Aorta (tissue), 5 donors: ENCODE measurements at places on chromosomes 4 and X. TPM values are rescaled to one million over a fixed set of nuclear protein-coding genes. Genes with fewer than 3 reads are reported as not detected.

Gene CTSO
- 20.0 TPM for total RNA-seq

Gene PQBP1
- 48.8 TPM for total RNA-seq

Gene FGB
- total RNA-seq, result not detected

Gene USP17L26
- total RNA-seq, result not detected

Gene NPFFR2
- not detected for total RNA-seq

Gene CNOT6L
- 56.2 TPM for total RNA-seq

Gene IBSP
- 2.6 TPM for total RNA-seq

Gene PABPC4L
- 3.0 TPM for total RNA-seq

Gene FHDC1
- 3.0 TPM for total RNA-seq

Gene ZNF185
- total RNA-seq, result 13.5 TPM

Gene LDB2
- 128 TPM for total RNA-seq

GRCh38 chr4:170088716-170089115 is 1.0 kb downstream of the AADAT start:
- DNase-seq, result no peak
- no peak overlapping the region for H3K27ac ChIP-seq
- H3K36me3 ChIP-seq, result no peaks in the 10 kb centered on the region
- no peaks in the 10 kb centered on the region for H3K27me3 ChIP-seq
- no peaks in the 10 kb centered on the region for H3K4me1 ChIP-seq

DNA sequence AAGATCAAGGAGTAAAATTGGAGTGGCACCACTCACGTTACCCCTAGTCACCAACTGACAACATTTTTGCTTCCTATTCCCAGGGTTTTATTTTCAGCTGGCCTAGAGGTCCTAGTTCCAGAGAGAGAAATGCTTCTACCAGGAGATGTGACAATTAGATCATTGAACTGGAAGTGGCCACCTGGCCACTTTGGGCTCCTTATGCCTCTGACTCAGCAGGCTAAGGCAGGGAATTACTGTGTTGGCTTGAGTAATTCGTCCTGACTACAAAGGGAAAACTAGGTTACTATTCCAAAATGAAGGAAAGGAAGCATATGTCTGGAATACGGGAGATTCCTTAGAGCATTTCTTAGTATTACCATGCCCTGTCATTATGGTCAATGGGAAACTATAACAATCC is 831.6 kb upstream of the NDST4 start:
- no peaks in the 10 kb centered on the region for H3K4me1 ChIP-seq
- H3K27me3 ChIP-seq, result no peaks in the 10 kb centered on the region
- no peak overlapping the region for H3K27ac ChIP-seq
- no peaks in the 10 kb centered on the region for H3K36me3 ChIP-seq
- DNase-seq, result no peak
- no peak overlapping the region for H3K4me3 ChIP-seq

GRCh38 chr4:76035799-76036380 is at the start of gene CXCL11:
TSS of gene CXCL11 (minus strand) at chr4:76036070. CDS start at chr4:76035987, 83 bp downstream.
- DNase-seq, result no peak
- H3K4me1 ChIP-seq, result no peaks in the 10 kb centered on the region
- no peak within 1 kb of the TSS for H3K27ac ChIP-seq
- no peaks in the 10 kb centered on the region for H3K27me3 ChIP-seq
- no peak within 1 kb of the TSS for H3K4me3 ChIP-seq

DNA sequence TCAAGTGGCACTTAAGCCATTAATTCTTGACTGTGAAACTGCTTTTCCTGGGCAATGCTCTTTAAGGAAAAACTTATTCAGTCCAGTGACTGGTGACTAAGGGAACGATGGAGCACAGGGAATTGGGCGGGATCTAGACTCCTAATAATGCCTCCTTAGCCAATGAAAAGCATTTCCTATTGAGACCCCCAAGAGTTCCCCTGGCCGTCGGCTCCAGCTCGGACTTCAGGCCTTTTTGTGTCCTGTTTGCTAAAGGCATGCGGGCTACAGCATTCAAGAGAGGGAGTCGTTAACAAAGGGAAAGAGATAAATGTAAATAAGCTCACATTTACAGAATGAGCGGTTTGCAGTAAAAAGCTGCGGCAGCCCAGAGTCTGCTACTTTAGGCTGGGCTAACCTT is at the start of gene LPAR4:
TSS of gene LPAR4 (plus strand) at position 232 of the 400 bp plus-strand sequence. CDS start 7,150 bp downstream, outside the sequence.
- no peaks in the 10 kb centered on the region for H3K27me3 ChIP-seq
- H3K4me1 ChIP-seq, result no peaks in the 10 kb centered on the region
- H3K4me3 ChIP-seq, result peak within 1 kb of the TSS; percentile 5
- no peak for DNase-seq

DNA sequence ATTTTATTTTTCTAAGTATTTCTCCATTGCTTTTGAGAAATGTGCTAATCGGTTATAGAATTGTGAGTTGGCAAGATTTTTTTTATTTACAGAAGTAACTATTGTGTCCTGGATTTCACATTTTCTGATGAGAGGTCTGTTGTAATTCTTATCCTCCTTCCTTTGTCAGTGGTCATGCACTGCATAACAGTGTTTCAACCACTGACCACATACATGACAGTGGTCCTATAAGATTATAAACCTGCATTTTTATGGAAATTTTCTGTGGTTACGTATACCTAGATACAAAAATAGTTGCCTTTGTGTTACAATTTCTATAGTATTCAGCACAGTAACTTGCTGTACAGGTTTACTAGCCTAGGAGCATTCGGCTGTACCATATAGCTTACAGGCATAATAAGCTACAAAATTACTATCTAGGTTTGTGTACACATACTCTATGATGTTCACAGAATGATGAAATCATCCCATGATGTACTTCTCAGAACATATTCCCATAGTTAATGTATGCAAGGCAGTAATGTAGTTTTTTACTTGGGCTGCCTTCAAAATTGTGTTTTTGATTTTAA is 47.8 kb downstream of the APELA start:
- H3K4me3 ChIP-seq, result no peak overlapping the region
- no peaks in the 10 kb centered on the region for H3K27me3 ChIP-seq
- H3K4me1 ChIP-seq, result no peaks in the 10 kb centered on the region
- DNase-seq, result no peak
- H3K27ac ChIP-seq, result no peak overlapping the region

GRCh38 chrX:38882894-38883626 is 81.8 kb downstream of the MID1IP1 start:
- H3K27ac ChIP-seq, result no peak overlapping the region
- H3K27me3 ChIP-seq, result no peaks in the 10 kb centered on the region
- H3K36me3 ChIP-seq, result no peaks in the 10 kb centered on the region
- no peak overlapping the region for H3K4me3 ChIP-seq

- no peak for DNase-seq
- H3K27me3 ChIP-seq, result no peaks in the 10 kb centered on the region
Observed at GRCh38 chrX:150934453-150934852, 36.0 kb upstream of the CD99L2 start.

- peak overlapping the region; percentile 86 for H3K4me3 ChIP-seq
- H3K27me3 ChIP-seq, result no peaks in the 10 kb centered on the region
- no peak for DNase-seq
- peaks cover 2% of the 10 kb centered on the region for H3K36me3 ChIP-seq
Observed at GRCh38 chr4:151099976-151100417, 569 bp downstream of the RPS3A start.

GRCh38 chr4:188002323-188002722 is 6.8 kb downstream of the ZFP42 start:
- H3K27me3 ChIP-seq, result no peaks in the 10 kb centered on the region
- no peak for DNase-seq
- H3K4me1 ChIP-seq, result no peaks in the 10 kb centered on the region
- no peak overlapping the region for H3K27ac ChIP-seq
- no peaks in the 10 kb centered on the region for H3K36me3 ChIP-seq
- H3K4me3 ChIP-seq, result no peak overlapping the region

DNA sequence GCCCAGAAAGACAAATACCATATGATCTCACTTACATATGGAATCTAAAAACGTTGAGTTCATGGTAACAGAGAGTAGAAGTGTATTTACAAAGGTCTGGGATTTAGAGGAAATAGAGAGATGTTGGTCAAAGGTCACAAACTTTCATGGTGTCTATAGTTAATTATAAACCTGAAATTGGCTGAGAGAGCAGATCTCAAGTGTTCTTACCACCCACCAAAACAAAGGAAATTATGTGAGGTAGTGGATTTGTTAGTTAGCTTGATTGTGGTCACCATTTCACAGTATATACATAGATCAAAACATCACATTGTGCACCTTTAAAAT is 186.8 kb downstream of the NWD2 start:
- H3K36me3 ChIP-seq, result no peaks in the 10 kb centered on the region
- DNase-seq, result no peak
- no peak overlapping the region for H3K4me3 ChIP-seq

DNA sequence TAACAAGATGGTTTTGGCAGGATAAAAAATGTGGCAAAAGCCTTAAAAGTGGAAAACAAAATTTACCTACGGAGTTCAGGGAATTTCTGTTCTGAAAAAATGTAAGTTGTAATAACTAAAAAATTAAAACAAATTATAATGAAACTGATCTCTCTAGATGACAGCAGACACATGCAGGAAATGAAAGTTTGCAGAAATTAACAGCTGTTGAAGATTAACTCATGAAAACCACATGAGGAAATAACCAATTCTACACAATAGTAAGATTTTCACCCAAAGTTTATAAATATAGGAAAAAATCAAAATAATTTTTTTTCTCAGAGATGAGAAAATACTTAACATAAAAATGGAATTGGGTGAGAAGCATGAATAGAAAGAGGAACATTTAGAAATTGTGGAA is 47.5 kb upstream of the UGT2B15 start:
- H3K27ac ChIP-seq, result no peak overlapping the region
- no peak for DNase-seq
- no peaks in the 10 kb centered on the region for H3K36me3 ChIP-seq
- no peaks in the 10 kb centered on the region for H3K4me1 ChIP-seq

- no peak overlapping the region for H3K4me3 ChIP-seq
- no peaks in the 10 kb centered on the region for H3K36me3 ChIP-seq
- no peak overlapping the region for H3K27ac ChIP-seq
- no peaks in the 10 kb centered on the region for H3K4me1 ChIP-seq
Observed at GRCh38 chr4:25089051-25089763, 58.5 kb upstream of the LGI2 start.

DNA sequence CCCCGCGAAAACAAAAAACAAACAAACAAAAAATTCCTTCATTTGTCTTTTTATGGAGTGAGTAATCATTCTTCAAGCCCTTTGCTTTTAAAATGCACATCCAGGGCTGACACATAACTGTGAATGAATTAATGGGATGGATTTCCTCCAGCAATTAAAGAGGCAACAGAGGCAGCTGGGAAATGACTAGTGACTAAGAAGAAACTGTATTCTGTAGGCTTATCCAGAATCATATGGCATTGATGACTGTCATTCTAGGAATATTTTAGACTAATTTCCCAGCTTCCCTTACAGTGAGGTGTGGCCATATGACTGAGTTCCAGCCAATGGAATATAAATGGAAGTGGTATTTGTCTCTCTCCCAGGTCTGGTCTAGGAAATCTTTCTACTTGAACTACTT is 46.8 kb upstream of the PDE5A start:
- H3K4me1 ChIP-seq, result peaks cover 2% of the 10 kb centered on the region
- H3K36me3 ChIP-seq, result no peaks in the 10 kb centered on the region
- H3K4me3 ChIP-seq, result no peak overlapping the region
- no peak overlapping the region for H3K27ac ChIP-seq

- no peak for DNase-seq
- no peak overlapping the region for H3K27ac ChIP-seq
- H3K36me3 ChIP-seq, result no peaks in the 10 kb centered on the region
Observed at GRCh38 chr4:55466001-55466400, 70.2 kb downstream of the TMEM165 start.

- no peak overlapping the region for H3K27ac ChIP-seq
- H3K4me3 ChIP-seq, result no peak overlapping the region
Observed at GRCh38 chr4:88753658-88754571, 56.3 kb upstream of the NAP1L5 start.

GRCh38 chr4:21856301-21856700 is 92.3 kb downstream of the KCNIP4 start:
- no peaks in the 10 kb centered on the region for H3K4me1 ChIP-seq
- no peak overlapping the region for H3K4me3 ChIP-seq
- H3K27me3 ChIP-seq, result no peaks in the 10 kb centered on the region
- no peaks in the 10 kb centered on the region for H3K36me3 ChIP-seq
- H3K27ac ChIP-seq, result no peak overlapping the region

- H3K27ac ChIP-seq, result no peak overlapping the region
- no peak for DNase-seq
- H3K4me3 ChIP-seq, result no peak overlapping the region
- no peaks in the 10 kb centered on the region for H3K27me3 ChIP-seq
- H3K4me1 ChIP-seq, result no peaks in the 10 kb centered on the region
Observed at GRCh38 chrX:13759152-13759718, 24.7 kb downstream of the OFD1 start.

DNA sequence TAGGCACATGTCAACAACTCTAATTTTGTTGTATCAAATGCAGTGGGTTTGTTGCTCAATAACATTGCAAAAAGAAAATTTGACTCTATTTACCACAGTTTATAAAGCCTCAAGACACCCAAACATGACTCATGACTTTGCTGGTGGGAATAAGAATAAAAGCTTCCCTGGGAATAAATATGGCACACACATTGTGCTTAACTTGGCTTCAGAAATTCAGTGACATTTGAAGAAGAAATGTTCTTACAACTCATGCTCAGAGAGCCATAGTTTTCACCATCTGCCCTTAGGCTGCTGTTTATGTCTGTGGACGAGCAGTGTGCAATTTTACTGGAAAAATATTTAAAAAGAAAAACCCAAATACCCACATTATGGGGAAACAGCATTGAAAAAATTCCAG is 60.9 kb downstream of the SPATA18 start:
- no peaks in the 10 kb centered on the region for H3K36me3 ChIP-seq
- no peaks in the 10 kb centered on the region for H3K4me1 ChIP-seq
- no peak for DNase-seq
- H3K27ac ChIP-seq, result no peak overlapping the region

GRCh38 chr4:125191232-125191631 is 123.5 kb upstream of the FAT4 start:
- no peaks in the 10 kb centered on the region for H3K36me3 ChIP-seq
- no peaks in the 10 kb centered on the region for H3K27me3 ChIP-seq
- no peak overlapping the region for H3K4me3 ChIP-seq
- H3K4me1 ChIP-seq, result no peaks in the 10 kb centered on the region
- DNase-seq, result no peak

- no peak for DNase-seq
- no peaks in the 10 kb centered on the region for H3K27me3 ChIP-seq
- no peaks in the 10 kb centered on the region for H3K4me1 ChIP-seq
Observed at GRCh38 chr4:152687974-152688599, 8.3 kb upstream of the TMEM154 start.

DNA sequence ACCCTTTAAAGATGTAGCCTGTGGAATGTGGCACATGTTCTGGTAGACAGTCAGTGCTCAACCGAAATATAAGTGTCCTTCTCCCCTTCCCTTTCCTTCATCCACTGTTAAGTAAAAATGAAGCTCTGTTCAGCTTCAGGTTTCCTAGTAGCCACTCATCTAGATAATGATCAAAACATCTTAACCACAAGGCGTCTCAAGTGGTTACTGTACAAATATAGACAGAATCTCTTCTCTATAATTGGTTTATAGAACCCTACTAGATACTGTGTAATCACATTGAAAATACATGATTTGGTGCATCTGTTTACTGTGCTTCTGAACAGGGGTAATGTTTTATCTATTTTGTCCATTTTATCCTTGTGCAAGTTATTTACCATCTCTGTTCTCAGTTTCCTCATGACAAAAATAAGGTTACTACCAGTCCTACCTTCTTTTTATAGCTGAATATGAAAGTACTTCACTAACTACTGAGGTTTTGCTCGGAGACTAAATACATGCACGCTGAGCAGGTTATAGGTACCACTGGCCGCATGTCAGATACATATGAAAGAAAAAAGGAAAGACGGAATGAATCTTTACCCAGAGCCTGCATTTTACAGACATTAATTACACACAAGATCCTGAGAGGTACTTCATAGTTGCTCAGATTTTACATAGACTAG is 20.3 kb upstream of the SLC25A4 start:
- H3K27ac ChIP-seq, result no peak overlapping the region
- no peaks in the 10 kb centered on the region for H3K36me3 ChIP-seq
- H3K4me1 ChIP-seq, result no peaks in the 10 kb centered on the region
- DNase-seq, result no peak
